ENCODE measurements at places on chromosomes 5 and 9. TPM values are rescaled to one million over a fixed set of nuclear protein-coding genes. Genes with fewer than 3 reads are reported as not detected.

DNA sequence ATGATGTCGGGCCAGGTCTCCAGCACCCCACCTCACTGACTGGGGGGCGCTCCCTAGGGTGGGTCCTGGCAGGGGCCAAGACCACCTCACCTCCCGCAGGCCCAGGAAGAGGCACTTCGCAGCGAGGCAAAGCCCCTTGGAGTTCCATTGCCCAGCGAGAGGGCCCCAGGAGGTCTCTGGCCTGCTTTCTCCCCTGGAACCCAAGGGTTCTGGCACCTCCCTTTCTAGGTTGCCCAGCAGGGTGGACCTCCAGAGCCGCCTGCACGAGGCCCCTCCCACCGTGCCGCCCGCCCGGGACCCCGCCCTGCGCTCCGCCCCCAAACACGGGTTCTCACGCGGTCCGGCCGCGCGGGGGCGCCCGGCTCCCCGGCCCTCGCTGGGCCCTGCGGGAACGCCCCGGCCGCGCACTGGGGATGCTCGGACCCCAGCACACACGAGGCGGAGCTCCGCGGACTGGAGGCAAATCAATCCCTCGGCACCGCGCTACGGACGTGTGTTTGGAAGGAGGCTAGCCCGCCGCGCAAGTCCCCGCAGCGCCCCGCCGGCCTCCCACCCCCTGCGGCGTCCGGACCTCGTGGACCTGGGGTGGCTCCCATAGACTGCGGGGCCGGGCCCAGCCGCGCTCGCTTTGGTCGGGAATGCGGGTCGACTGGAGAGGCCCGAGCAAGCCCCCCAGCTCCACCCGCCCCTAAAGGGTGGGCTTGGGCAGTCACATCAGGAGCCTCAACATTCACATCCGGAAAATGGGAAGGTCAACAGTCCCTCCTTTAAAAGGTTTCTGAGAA, 99.5 kb upstream of the LMX1B start:
- no peak for DNase-seq

DNA sequence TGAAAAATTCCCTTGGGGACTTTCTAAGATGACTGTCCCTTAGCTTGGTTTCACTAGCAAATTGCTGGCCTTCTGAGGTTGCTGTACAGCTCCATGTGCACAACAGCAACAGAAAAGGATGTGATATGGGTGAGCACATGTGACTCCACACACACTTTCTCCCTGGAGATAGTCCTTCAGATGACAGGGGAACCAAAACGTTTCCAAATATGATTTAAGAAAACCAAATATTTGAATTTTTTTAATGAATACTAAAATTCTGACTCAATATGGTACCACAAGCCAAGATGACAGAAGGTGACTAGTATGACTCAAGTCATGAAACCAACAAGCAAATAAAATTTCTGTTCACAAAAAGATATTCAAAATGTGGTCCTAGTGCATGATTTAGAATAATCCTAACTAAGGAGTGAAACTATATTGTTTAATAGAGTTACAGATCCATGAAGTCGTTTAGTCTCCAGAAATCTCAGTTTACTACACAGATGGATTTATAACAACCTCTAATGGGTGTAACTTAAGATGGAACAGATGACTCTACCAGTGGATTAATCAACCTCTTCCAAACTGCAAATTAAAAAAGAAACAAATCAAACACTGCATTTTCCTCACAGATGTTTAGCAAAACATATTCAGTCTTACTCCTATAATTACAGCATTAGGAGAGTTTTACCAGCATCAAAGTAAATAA, 144.8 kb upstream of the PIK3R1 start:
- DNase-seq, result no peak

DNA sequence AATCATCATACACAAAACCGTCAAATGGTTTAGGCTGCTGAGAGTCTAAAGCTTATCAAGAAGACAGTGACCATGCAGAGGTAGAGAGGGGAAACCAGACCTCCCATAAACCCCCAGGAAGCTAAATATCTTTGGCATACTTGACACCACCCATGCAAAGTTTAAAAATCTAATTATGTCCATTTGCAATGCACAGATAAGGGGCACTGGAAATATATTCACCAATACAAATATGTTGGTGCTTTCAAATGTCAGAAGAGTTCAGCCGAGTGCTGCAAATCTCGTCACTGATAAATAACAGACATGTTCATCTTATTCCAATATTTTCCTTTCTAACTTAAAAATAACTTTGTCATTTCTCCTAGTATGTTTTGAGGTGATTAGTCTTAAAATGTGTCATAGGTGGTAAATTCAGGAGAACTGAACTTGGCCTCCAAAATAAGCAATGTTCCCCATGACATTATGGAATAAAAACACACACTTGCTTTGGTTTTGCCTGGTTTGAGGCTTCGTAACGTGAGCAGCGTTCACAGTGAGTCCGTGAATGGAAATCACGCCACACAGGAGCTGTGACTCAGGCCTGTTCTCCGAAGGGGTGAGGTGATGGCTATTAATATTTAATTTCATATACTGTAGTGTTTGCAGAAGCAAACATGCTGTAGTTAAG, 182.2 kb downstream of the AOPEP start:
- DNase-seq, result no peak

DNA sequence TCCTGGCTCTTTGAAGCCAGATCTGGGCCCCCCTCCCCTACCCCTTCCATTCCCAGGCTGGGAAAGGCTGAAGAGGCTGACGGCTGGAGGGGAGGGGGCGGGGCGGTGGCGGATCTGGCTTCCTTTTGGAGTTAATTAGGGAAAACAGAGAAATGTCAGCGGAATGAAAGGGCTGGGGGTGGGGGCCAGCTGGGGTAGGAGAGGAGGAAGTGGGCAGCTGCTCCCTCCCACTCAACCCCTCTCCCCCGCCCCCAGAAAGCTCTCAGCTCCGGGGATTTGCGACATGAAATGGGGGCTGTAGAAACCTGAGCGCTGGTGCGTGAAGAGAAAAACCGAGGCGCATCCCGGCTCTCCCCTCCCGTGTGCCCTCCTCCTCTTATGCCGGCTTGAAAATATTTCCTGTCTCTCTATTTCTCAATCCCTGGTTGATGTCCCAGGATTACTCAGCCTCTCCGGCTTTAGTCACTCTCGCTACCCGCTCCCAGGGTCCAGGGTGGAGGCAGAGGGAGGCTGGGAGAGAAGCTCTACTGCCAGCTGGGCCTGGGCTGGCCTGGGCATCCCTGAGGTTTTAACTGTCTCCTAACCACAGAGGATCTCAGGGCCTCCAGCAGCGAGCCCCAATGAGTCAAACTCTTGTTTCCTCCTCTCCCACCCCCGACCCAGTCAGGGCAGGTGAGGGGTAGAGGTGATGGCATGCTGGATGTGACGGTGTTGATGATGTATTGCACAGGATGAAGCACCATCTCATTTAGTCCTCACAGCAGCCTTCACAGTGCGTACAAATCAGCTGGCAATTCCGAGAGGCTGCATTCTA, 20.1 kb downstream of the PCDHGC5 start:
- DNase-seq, result peak; percentile 61

DNA sequence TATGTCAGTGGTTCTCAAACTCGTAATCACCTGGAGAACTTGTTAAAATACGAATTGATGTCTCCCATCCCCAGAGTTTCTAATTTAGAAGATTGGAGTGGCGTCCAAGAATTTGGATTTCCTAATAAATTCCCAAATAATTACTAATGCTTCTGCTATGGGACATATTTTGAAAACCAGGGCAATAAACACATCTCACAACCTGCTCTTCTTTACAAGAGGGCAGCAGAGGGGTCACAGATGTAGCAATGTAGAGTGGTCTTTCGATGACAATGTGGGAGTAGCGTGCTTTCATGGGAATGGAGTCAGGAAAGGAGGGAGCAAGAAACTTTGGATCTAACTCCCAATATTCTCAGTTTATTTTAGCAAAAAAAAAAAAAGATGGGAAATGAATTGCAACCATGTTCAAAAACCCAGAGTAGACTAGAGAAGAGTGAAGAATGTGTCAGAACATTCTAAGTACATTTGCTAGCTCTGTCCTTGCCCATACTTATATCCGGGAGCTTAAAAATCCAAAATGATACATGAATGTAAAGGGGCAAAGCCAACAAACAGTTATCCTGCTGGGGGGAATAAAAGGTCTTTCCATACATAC, 33.8 kb upstream of the ALDH1A1 start:
- no peak for DNase-seq

GRCh38 chr9:110626101-110626829, 42.3 kb upstream of the MUSK start:
- no peak for DNase-seq

GRCh38 chr9:109311286-109311685, 9.6 kb downstream of the EPB41L4B start:
- DNase-seq, result peak; percentile 66

GRCh38 chr5:77255617-77256016, 45.1 kb downstream of the PDE8B start:
- DNase-seq, result no peak

DNA sequence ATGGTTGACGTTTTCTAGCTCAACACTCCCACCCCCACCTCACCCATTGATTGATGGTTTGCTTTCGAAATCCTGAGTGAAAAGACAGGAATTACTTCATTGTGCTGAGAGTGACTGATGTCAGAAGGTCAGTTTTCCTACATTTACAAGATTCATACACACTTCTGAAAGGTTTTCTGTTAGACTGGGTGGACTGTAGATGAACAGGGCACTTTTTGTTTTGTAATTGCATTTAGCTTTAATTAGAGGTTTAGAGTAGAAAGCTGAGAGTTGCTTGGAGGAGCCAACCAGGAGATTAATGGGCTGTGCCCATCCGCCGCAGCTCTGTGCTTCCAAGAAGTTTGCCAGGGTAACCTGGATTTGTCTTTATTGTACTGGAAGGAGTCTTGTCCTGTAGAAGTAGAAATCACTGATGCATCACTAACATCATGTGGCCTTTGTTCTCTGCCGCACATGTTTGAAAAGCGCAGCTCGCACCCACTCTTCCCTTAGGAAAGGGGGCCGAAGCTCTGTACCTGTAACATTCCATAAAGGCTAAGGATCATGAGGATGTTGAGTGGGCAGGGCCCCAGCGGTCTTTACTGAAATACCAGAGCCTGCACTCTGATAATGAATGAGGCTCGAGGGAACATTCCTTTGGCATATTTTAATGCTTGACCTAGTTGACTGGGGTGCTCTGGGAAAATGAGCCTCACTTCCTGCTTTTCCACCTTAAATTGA, 267.6 kb upstream of the DMRT1 start:
- no peak for DNase-seq

DNA sequence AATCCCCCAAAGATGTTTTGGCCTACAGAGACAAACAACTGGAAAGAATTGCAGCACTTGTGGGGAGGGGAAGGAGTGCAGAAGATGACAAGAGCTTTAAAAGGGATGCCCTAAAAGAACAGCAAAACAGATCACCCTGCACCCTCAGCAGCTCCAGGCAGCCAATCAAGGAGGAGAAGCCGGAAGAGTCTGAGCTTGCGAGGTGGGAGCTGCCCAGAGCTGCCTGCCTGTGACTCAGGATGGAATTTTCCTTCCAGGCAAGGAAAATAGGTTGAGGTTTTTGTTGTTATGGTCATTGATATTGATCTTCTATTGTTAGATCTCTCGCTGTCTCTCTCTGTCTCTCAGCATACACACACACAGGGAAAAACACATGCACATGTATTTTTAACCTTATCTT, 70.3 kb upstream of the MAP1B start:
- peak; percentile 75 for DNase-seq

GRCh38 chr9:81182431-81182830, 506.9 kb downstream of the TLE1 start:
- no peak for DNase-seq

Gene TMEM232
- total RNA-seq, result not detected

Gene SOX30
- total RNA-seq, result not detected

Gene NR2F1-AS1
- 20.8 TPM for total RNA-seq

Gene PCDHA2
- not detected for total RNA-seq

Gene PCDHGB5
- total RNA-seq, result not detected
